Left lung (tissue), 14 donors: ENCODE measurements at places on chromosomes 6 and 20.
A peak's percentile ranks its signal among the peaks of the same experiment; 100 is the strongest.

DNA sequence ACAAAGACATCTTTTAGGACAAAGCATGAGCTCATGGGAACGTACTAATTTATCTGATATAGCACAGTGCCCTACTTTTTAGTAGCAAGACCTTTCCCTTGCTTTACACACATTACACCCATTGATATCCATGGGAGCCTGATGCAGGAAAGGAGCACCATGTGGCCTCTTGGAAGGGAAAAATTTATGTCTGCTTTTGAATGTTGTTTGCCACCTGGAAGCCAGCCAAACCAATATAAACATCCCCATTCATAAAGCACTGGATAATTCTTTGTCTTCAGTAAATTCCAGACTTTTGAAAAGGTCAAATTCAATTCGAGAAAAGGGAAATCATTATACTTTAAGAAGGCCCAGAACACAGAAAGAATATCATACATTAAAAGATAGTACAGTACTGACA is 152.3 kb upstream of the BEND6 start:
- DNase-seq = peak; percentile 26

DNA sequence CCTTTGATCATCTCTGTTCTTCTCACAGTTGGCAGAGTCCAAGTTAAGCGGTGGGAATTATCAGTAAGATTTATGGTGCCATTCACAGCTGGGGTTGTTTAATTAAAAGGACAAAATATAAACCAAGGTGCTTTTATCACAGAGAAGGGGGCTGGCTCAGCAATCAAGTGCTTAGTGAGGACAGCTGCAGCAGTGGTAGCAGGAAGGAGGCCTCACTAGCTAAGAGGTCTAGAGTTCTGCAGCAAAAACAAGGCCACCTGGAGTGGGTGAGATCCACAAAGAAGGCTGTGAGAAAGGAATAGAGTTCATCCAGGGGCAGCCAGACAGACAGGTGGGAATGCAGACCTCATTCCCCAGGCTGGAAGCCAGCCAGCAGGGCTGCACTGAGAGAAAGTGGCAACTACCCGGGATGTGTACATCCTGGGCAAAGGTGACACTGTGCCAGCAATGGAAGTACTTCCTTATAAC is 37.1 kb downstream of the PIGU start:
- DNase-seq = no peak

GRCh38 chr6:2387445-2387844 is 142.0 kb upstream of the GMDS start:
- DNase-seq = no peak

GRCh38 chr6:4693173-4693970 is 82.8 kb upstream of the CDYL start:
- DNase-seq = no peak
